ENCODE measurements at places on chromosomes 2 and 18.

GRCh38 chr2:58436872-58437271, 195.7 kb upstream of the FANCL start:
- no peak for DNase-seq

GRCh38 chr2:11889101-11889850, 142.8 kb downstream of the LPIN1 start:
- DNase-seq: no peak

DNA sequence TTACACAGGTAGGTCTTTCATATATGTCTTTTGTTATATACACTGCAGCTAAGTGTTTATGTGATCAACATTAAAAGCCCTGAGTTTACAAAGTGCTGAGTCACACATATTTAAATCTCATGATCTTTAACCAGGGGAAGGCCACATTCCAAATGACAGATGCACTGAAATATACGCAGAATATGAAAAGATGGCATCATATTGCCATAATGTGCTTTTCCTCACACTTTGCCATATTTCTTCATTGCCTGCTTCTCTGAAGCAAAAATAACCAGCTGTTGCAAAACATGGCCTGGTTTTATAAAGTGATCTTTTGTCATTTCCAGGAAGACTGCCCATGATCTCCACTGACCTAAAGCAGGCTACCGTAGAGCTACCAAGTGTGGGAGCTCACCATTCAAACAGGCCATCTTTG, 93.5 kb upstream of the MAPRE2 start:
- peak; percentile 33 for DNase-seq

DNA sequence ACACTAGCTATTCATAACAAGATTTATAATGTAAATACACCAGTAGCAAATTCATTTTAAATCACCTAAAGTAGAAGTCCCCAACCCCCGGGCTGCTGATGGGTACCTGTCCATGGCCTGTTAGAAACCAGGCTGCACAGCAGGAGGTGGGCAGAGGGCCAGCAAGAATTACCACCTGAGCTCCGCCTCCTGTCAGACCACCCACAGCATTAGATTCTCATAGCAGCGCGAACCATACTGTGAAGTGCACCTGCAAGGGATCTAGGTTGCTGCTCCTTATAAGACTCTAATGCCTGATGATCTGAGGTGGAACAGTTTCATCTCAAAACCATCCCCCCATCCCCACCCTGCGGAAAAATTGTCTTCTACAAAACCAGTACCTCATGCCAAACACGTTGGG, 71.3 kb downstream of the KANSL1L start:
- no peak for DNase-seq

- DNase-seq: no peak
These were observed 8.2 kb downstream of the MALL start for GRCh38 chr2:110107092-110108079.

DNA sequence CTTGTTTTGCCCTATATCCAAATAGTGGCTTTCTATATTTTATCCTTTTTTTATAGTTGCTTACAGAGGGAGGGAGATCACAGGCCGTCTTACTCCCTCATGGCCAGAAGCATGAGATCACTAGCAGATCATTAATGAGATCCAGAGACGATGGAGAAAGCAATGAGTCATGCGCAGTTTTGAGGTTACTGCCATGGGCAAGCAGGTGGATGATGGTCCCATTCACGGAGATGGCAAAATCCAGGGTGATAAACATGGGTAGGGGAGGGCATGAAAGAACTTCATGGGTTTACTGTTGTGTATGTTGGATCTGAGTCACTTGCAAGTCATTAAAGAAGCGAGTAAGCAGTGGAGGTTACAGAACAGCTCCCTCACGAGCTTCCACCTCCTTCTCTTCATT, 60.4 kb downstream of the C18orf63 start:
- no peak for DNase-seq

GRCh38 chr18:63970809-63971205, 926 bp downstream of the SERPINB8 start:
- DNase-seq: no peak

DNA sequence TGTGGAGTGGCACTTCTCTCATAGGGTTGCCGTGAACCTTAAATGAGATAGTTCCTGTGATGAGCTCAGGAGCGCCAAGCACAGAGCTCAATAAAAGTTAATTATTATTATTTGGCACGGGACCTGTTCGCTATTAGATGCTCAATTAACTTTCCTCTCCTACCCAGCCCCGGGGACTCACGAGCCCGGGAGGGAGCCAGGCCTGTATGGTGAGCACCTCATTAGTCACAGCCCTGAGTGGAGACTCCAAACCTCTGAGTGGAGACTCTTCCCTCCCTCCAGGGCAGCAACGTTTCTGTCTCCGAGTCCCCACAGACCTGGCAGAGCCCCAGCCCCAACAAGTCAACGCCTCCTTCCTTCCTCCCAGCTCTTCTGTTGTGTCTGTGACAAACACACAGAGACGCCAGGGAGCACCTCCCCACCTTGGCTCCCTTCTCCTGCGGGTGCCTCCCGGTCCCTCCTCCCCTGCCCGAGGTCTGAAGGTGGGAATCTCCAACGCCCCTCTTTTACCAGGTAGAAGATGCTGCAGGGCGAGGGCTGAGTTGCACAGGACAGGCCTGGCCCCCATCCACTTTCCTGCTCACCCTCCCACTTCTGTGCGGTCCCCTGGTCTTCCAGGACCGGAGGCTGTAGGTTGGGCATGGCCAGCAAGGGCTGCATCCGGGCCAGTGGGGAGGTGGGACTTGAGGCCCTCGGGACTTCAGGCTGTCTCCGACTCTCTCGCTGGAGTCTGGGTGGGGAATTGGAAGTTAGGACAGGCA, 52.7 kb upstream of the ODC1 start:
- DNase-seq: no peak

GRCh38 chr2:3871002-3871401, 167.6 kb downstream of the DCDC2C start:
- no peak for DNase-seq

- DNase-seq: no peak
These were observed 1.2 kb upstream of the HES6 start for GRCh38 chr2:238240757-238241711.

DNA sequence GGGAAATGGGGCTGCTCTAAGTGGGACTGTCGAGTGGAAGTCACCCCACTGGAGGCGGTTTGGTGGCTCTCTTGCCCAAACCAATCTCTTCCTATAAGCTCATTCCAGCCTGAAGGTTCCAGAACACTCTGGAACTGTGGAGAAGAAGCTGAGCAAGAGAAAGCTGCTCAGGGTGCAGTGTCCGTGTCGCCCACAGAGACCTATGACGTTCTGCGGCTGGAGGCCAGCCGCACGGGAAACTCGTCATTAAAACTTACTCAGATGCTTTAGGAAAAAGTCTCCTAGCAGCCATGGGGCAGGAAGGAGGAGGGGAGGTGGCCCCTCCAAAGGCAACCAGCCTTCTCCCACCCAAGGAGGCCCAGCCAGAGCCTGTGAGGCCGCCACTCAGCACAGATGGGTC, 41.7 kb downstream of the ADCY3 start:
- DNase-seq: no peak

DNA sequence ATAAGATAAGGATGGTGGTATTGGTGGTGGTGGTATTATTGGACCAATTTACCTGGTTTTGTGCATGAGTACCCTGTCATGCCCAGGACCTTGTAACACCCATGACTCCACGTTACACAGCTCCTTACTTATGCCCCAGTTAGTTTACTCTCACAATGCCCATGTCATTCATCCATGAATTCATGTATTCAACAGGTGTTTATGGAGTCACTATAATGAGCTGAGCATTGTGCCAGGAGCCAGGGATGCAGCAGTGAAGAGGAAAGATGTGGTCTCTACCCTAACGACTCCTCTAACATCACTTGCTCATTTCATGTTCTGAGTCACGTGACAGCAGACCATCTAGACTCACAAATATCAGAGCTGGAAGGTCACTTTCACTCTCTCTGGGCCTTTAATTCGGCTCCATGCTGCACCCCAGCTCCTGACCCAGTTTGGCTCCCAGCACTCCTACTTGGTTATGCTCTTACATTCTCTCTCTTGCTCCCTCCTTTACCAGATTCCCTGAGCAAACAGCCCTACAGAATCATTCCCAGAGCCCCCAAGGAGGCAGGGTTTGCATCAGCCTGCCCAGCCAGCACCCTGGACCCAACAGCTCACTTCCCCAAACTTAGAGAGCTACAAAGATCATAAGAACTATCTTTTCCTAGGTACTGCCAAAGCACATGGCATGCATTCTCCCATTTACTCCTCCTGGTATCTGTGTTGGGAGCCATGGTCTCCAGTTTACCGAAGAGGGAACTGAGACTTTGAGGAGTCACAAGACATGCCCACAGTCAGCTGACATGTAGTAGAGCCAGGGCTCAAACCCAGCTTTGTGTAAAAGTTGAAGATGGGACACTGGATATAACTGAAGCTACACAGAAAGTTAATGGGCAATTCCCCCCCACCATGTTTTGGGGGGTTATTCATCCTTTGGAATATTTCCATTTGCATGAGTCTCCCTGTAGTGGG, 449.9 kb downstream of the LRATD1 start:
- DNase-seq: no peak

GRCh38 chr18:78783564-78783960, 196.1 kb upstream of the SALL3 start:
- no peak for DNase-seq

GRCh38 chr2:72210470-72210869, 62.8 kb upstream of the CYP26B1 start:
- no peak for DNase-seq

- DNase-seq: no peak
These were observed 205.1 kb downstream of the ZBTB7C start for GRCh38 chr18:48203961-48204666.

DNA sequence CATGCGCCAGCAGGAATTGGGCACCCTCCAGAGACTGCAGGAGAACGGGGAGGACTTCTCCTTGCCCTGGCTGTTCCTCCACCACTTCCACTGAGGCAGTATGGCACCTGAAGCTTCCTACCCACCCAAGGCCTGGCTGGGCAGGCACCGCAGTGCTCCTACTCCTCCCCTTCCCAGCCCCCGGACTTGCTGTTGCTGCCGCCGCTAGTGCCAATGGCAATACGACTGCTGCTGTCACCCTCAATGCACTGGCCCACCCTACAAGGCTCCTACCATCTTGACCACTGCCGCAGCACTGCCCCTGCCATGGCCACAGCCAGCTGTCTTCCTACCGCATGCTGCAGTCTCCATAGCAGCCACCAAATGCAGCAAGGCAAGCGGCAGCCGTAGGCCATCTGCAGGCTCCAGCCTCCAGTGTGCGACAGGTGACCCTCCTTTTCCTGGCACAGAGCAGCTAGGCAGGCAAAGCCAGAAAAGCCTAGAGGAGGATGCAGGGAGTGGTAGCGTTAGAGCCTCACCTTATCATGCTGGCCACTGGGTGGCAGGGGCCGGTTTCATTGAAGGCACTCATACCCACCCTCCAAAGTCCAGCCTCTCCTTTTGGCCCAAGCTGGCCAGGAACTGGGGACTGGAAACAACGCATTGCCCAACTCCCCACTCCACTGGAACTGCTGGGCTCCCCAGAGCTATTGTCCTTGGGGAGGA, 47.4 kb upstream of the ANKRD62 start:
- DNase-seq: no peak

- no peak for DNase-seq
These were observed 14.5 kb downstream of the CLIP4 start for GRCh38 chr2:29129586-29130281.

DNA sequence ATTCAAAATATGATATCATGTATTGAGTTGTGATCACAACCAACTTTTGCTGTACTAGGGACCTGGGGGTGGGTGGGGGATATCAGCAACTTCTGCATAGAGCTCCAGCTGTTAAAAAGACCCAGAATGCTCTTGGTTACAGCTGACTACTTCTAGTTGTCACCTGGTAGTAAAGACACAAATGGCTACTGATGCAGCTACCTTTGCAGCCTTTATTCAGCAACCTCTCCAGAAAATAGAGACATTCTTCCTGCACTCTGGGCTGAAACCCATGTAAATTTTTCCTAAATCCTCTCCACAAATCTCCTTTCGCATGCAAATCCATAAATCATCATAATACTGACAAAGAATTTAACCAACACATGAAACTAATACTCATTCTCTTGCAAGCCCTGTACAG, 238.3 kb downstream of the TCF4 start:
- DNase-seq: no peak

GRCh38 chr2:192696857-192697256, 502.1 kb upstream of the TMEFF2 start:
- DNase-seq: no peak

- DNase-seq: no peak
These were observed 137.3 kb downstream of the GALNT14 start for GRCh38 chr2:31000970-31001369.

- no peak for DNase-seq
These were observed 238.6 kb downstream of the TWIST2 start for GRCh38 chr2:239086325-239087020.

DNA sequence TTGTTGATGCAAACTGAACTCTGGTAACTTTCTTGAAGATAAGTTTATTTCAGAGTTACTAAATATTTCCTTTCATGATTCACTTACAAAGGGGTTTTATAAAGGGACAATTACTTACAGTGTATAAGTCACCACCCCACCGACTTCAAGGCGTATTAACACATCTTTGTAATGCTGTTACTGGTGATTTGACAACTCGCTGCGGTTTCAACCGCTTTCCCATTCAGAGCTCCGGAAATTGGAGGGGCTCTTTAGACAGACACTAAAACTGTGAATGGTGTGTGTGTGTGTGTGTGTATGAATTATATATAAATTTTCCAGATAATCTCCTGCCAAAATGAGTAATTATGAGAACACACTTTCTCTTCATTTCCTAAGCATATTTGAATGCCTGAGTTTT, 4.9 kb downstream of the TM4SF20 start:
- DNase-seq: no peak

- no peak for DNase-seq
These were observed 25.6 kb downstream of the DNPEP start for GRCh38 chr2:219362072-219362471.

DNA sequence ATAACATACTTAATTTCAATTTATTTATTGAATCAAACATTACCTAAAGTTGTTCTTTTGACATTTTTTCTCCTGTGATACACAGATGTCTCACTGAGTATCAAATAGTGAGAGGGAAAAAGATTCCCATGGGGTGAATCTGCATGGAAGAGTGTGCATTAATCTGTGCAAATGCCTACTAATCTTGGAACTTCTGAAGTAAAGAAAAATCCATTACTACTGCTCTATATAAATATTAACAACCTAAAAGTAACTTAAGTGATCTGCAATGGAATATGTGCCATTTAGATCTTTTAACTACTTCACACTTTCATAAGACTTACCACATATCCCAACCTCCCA, 125.5 kb downstream of the PLCL1 start:
- DNase-seq: no peak

DNA sequence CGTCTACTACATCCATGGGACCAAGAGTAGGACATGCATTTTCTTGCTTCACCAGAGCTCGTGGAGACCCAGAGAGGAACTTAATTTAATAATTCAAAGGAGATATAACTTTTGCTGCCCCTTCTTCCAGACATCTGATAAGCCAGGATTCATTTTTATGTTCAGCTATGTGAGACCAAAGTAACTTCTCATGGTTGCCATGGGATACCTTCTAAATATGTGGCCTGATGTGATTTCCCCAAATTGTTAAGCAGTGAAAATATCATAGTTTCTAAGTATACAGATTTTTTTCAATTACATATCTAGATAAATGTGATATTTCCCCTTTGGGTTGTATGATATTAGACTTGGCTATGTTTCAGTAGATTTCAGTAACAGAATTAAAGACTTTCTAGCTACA, 185.5 kb upstream of the FN1 start:
- DNase-seq: no peak

Measured in AG04450 (cell line).